ENCODE measurements at places on chromosomes 4 and X.

GRCh38 chr4:48665555-48666186 is 114.4 kb downstream of the FRYL start:
- no peak for DNase-seq

DNA sequence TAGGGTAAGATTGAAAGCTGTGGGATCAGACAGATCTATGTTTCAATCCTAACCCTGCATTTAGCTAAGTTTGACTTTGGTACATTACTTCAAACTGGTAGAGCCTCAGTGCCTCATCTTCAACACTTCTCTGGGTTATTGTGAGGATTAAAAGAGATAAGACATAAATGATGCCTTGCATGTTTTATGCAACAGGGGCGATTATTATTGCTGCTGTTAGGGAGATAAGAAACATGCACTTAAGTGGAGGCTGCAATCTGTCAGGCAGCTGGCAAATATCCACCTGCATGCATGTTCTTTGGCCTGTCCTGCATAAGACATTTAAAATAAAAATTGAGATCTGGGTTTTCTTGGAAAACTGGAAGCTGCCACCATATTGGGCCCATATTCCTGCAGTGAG is 24.6 kb downstream of the UNC5C start:
- DNase-seq: no peak

GRCh38 chr4:126564283-126564854 is 1068.4 kb upstream of the INTU start:
- no peak for DNase-seq

DNA sequence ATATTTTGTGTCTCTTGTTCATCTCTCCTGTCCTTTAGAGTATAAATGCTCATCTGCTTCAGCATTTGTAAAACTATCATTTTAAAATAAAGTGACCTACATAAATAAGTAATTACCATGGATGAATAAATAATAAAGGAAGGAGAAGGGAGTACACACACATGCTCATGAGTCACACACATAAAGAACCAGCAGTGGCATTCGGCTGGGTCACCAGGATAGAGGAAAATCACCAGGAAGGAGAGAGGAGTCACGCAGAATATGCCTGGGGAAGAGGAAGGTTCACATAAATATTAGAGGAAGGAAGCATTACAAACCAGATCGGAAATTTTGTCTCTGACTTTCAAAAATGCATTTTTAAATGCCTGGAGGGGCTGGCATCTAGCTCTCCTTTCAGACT is 38.5 kb upstream of the MED14 start:
- no peak for DNase-seq

DNA sequence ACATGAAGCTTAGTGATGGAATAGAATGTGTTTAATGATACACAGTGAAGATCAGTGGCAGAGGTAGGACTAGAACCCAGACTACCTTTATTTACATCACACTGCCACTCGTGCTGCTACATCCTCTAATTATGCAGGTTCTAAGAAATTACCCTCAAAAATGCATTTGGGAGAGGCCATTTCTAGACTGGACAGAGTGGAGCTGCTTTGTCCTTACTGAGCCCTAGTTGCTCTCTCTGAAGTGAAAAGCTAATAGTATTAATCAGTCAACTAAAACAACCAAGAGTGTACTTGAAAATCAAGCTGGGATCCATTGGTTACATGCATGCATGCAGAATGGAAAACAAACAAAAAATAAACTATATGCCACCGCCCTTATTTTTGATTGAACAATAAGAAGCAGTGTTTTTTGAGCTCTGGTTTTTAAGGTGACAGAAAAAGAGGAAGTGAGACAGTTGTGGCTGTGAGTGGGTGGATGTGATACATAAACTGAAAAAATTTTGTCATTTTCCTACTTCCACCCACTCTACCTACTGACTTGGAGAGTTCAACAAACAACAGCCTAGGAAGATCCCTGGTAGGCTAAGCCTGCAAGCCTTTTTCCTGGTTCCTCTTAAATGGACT is 6.8 kb upstream of the VSIG4 start:
- no peak for DNase-seq

- no peak for DNase-seq
These were observed 1492.7 kb upstream of the IGFBP7 start for GRCh38 chr4:58602731-58603359.

DNA sequence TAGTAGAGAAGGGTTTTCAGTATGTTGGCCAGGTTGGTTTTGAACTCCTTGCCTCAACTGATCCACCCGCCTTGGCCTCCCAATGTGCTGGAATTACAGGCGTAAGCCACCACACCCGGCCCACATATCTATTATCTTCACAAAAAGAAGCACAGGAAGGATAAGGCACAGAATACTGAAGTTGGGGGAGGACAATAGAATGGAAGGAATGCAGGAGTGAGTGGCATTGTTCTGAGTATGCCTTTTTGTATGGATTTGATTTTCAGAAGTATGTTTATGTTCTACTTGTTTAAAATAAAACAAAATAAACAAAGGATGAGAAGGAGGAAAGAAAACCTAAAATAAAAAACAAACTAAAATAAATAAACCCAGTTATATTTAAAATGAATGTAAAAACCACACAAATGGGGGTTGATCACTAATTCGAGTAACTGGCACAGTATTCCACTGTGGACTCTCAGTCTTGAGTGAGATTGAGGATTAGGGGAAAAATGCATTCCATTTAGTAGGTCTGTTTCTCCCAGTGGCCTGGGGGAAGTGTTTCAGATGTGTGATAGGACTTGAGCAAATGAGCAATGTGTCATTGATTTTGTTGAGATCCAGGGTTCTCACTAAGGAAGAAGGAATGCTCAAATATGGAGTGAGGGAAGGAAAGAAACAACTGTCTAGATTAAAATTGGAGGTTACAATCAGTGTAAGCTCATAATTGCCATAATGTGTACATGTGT is 109.0 kb upstream of the C1QTNF7 start:
- DNase-seq: no peak

GRCh38 chr4:60757986-60758680 is 442.0 kb upstream of the ADGRL3 start:
- DNase-seq: no peak

- no peak for DNase-seq
These were observed 538.2 kb downstream of the KCNIP4 start for GRCh38 chr4:21410372-21410771.

GRCh38 chr4:96016634-96017299 is 176.9 kb downstream of the PDHA2 start:
- DNase-seq: no peak

Measured in stimulated activated CD8-positive, alpha-beta memory T cell treated with anti-CD3 and anti-CD28 coated beads, Interleukin-7, amount 100 ng/mL, for 24 hours (primary cell).